Trophoblast cell (in vitro differentiated cells and primary cell): ENCODE measurements at places on chromosomes 2 and 18.

GRCh38 chr2:152542995-152543481, 174.2 kb downstream of the PRPF40A start:
- no peaks in the 10 kb centered on the region for H3K27me3 ChIP-seq
- peaks cover 2% of the 10 kb centered on the region for H3K4me1 ChIP-seq
- peak; percentile 81 for DNase-seq
- H3K4me3 ChIP-seq, result no peak overlapping the region
- peak overlapping the region; percentile 80 for H3K27ac ChIP-seq

GRCh38 chr2:11810237-11810977, 64.0 kb downstream of the LPIN1 start:
- H3K36me3 ChIP-seq, result peaks cover 26% of the 10 kb centered on the region
- peaks cover 2% of the 10 kb centered on the region for H3K4me1 ChIP-seq
- H3K4me3 ChIP-seq, result no peak overlapping the region

DNA sequence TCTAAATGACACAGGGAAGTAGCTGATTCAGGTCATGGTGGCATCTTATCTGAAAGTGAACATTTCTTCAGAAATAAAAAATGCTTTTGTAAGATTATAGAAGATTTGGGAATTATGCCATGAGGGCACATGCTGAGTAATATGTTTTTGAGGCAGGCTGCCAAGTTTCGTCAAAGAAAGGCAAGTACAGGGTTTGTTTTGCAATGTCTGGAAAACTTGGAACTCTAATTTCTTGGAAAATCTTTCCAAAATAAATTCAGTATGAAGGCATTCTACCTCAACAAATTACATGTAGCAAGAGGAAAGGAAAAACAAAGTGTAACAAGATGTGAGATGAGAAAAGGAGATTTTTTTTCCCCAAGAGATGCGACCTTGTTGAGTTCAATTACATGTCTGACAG, 167.7 kb downstream of the PLCL1 start:
- H3K4me3 ChIP-seq, result no peak overlapping the region
- no peaks in the 10 kb centered on the region for H3K4me1 ChIP-seq
- H3K27me3 ChIP-seq, result no peaks in the 10 kb centered on the region
- no peaks in the 10 kb centered on the region for H3K36me3 ChIP-seq
- no peak for DNase-seq

DNA sequence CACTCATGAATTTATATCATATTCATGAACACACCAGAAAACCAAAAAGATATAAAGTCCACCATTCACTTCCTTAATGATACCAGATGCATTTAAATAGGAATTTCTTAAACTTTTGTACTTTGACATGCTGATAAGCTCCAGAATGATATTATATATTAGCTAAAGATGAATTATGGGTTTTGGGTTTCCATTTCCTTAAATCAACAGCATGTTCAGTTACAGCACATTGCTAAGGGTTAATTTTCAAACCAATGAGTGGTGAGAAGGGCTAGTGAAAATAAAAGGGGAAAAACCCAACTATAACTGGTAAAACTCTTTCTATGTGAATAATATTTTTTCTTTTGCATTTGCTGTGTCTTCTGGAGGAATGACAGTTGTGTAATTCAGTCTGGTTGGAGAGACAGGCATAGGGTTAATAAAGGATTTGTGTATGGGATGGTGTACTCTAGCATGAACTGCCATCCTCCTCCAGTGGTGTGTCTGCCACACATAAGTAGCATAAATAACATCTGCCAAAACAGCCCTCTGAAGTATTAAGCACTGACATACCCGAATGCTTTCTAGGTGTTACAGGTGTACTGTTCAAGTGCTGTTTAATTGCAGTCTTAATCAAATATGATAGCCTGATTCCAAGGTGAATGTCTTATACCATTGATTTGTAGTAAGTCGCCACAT, 19.3 kb upstream of the CPS1 start:
- DNase-seq, result no peak
- no peaks in the 10 kb centered on the region for H3K36me3 ChIP-seq
- no peak overlapping the region for H3K27ac ChIP-seq
- H3K27me3 ChIP-seq, result no peaks in the 10 kb centered on the region
- no peaks in the 10 kb centered on the region for H3K4me1 ChIP-seq

DNA sequence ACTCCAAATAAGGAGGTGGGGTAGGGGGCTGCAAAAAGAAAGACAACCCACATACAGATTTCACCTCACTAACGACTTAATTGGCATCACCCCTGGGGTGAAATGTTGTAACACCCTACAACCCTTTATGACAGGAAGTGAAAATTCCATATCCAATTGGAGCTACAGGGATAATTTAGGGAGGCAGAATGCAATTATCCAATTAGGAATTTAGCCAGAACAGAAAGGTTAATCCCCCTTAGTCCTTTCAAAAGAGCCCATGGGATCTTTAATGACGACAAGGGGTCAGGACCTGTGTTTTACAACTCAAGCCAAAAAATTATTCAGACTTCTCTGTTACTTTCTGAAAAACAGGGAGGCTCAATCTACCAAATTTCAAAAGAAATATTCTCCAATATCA, 1027.1 kb downstream of the TMEM182 start:
- H3K36me3 ChIP-seq, result no peaks in the 10 kb centered on the region
- no peak overlapping the region for H3K4me3 ChIP-seq
- DNase-seq, result no peak

- H3K4me3 ChIP-seq, result no peak overlapping the region
- DNase-seq, result peak; percentile 43
- H3K36me3 ChIP-seq, result peaks cover 14% of the 10 kb centered on the region
- no peaks in the 10 kb centered on the region for H3K4me1 ChIP-seq
These were observed 11.5 kb upstream of the GMCL1 start for GRCh38 chr2:69817729-69818501.

- peaks cover 1% of the 10 kb centered on the region for H3K4me1 ChIP-seq
- peaks cover 4% of the 10 kb centered on the region for H3K36me3 ChIP-seq
- H3K27me3 ChIP-seq, result no peaks in the 10 kb centered on the region
- no peak for DNase-seq
- H3K4me3 ChIP-seq, result no peak overlapping the region
- H3K27ac ChIP-seq, result no peak overlapping the region
These were observed 15.5 kb downstream of the NCK2 start for GRCh38 chr2:105760191-105760590.

DNA sequence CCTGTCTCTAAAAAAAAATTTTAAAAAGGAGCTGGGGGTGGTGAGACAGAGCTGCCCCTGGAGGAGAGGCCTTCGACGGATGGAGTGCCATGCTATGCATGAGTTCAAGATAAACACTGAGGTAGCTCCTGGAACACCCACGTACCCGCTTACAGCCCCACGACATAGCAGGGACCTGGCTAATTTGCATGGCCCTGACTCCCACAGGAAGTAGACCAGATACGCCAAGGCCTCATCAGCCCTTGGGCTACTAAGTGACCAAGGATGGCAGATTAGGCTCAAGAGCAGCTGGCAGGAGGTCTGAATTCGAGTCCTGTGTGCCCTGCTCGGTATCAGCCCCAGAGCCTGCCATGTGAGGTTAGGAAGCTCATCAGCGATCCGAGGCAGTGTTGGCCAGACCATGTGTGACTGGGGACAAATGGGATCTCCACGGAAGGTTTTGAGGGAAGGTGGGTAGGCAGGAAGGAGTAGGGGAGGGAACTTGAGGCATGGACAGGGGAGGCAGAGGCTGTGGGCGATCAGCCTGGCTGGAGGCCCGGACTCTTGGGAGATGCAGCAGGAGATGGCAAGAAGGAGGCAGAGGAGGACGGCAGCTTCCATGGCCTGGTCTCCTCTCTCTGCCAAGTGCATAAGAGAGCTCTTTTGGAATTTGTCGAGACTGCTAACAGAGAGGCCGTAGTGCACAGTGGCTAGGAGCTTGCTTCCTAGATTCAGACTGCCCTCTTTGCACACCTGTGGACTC, 218.3 kb downstream of the GLI2 start:
- H3K27ac ChIP-seq, result no peak overlapping the region
- no peak overlapping the region for H3K4me3 ChIP-seq
- H3K27me3 ChIP-seq, result no peaks in the 10 kb centered on the region
- H3K4me1 ChIP-seq, result no peaks in the 10 kb centered on the region
- no peak for DNase-seq

DNA sequence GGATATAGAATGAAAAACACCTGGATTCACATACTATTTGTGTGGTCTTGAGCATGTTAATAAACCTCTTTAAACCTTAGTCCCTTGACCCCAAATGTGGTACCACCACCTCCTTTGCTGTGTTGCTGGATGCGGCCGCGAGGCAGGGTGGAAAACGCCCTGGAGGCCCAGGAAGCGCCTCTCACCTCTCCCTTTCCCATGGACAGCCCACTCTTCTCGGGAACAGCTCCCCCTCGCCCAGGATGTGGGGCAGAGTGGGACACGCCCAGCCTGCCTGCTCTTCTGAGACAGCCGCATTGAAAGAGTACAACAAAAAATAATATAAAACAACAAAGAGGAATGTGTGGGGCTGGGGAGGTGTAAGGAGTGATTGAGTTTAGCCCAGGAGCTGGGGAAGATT, 549.0 kb upstream of the ID2 start:
- H3K36me3 ChIP-seq, result no peaks in the 10 kb centered on the region
- no peak for DNase-seq
- peaks cover 4% of the 10 kb centered on the region for H3K4me1 ChIP-seq

DNA sequence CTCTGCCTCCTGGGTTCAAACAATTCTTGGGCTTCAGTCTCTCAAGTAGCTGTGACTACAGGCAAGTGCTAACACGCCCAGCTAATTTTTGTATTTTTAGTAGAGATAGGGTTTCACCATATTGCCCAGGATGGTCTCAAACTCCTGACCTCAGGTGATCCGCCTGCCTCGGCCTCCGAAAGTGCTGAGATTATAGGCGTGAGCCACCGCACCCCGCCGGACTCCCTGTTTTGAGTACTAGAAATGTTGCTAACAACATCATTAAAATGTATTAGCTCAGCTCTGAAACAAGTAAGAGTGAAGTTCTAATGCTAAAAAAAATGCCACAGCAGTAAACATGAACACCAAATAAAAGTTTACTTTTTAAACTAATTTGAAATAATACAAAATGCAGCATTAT, 937.7 kb downstream of the CPS1 start:
- no peaks in the 10 kb centered on the region for H3K4me1 ChIP-seq
- H3K27ac ChIP-seq, result no peak overlapping the region
- no peaks in the 10 kb centered on the region for H3K27me3 ChIP-seq
- H3K4me3 ChIP-seq, result no peak overlapping the region
- DNase-seq, result no peak

DNA sequence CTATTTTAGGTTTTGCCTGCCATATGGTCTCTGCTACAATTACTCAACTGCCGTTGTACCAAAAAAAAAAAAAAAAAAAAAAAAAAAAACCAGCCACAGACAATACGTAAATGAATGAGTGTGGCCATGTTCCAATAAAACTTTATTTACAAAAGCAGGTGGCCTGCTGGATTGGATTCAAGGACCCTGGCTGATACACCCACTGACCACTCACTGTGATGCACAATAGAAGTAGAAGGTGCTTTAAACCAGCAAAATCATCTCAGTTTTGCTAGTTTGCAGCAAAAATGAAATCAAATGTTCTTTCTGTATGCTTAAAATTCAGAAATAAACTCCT, 137.4 kb downstream of the AKAIN1 start:
- H3K27me3 ChIP-seq, result no peaks in the 10 kb centered on the region
- H3K4me1 ChIP-seq, result no peaks in the 10 kb centered on the region
- DNase-seq, result no peak
- H3K4me3 ChIP-seq, result no peak overlapping the region
- no peak overlapping the region for H3K27ac ChIP-seq
